Breast epithelium (tissue), 4 donors: ENCODE measurements at places on chromosomes 5 and 9.

DNA sequence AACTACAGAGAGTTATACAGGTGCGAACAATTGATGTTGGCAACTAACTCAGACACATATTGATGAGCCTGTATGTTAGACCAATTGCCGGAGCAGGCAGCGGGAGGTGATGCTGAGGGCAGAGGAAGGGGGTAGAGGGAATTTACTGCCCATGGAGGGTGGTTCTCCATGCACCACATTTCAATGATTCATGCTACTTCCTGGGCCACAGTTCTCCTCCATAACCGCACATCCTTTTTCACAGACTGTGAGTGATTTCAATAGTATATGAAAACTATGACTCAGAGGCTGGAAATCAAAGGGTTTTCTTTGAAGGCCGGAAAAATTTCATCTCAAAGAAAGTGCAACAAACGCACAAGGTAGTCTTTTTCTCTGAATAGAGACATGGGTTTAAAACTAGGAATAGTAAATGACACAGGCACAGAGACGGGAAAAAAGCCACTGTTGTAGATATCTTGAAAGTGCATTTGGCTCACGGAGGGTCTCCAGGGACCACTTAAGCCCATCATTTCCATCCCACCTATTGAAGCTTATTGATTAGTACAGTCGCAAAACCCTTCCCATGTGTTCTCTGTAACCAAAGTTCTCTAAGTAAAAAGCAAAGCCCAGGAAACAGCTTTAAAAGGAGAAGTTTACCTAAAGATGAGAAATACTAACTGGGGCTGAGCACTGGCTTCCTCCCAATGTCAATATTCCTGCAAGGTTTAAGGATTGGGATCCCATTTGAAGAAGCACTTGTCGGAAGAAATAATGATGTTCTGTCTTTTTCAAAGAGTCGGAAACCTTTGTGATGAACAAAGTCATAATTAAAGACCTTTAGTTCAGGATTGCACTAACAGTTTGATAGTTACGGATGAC is 28.0 kb upstream of the ADAM19 start:
- no peak for DNase-seq

DNA sequence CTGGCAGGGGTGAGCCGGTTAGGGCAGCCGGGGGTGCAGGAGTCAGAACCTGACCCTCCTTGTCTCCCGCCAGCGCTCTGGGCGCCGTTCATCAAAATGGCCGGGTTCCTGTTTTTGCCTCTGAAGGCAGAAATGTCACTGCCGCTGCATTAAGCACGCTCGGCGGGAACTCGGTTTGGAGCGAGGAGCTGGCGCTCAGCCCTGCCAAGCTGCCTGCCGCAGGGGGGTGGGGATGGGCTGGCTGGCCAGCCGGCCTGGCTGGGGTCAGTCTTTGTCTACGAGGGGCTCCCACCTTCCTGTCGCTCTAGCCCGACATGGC is 63.7 kb downstream of the CXXC5 start:
- no peak for DNase-seq

- no peak for DNase-seq
Measured at GRCh38 chr9:107249665-107250285, 33.3 kb upstream of the RAD23B start.

DNA sequence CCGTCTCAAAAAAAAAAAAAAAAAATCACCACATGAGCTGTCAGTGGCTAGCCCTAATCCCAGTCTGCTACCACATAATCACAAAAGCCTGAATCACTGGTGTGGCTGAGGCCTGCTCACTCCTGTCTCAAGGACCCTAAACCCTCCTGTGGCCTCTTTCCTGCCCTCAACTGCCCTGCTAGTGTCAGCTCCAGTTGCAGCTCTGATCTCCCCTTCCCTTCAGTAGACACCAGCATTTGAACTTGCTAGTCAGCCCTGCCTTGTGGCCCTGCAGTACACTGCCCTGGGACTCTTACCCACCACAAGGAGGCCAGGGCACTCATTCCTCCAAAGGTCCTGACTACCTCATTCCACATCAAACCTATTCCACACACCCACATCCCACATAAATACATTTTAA is 9.5 kb upstream of the P4HA2 start:
- no peak for DNase-seq

DNA sequence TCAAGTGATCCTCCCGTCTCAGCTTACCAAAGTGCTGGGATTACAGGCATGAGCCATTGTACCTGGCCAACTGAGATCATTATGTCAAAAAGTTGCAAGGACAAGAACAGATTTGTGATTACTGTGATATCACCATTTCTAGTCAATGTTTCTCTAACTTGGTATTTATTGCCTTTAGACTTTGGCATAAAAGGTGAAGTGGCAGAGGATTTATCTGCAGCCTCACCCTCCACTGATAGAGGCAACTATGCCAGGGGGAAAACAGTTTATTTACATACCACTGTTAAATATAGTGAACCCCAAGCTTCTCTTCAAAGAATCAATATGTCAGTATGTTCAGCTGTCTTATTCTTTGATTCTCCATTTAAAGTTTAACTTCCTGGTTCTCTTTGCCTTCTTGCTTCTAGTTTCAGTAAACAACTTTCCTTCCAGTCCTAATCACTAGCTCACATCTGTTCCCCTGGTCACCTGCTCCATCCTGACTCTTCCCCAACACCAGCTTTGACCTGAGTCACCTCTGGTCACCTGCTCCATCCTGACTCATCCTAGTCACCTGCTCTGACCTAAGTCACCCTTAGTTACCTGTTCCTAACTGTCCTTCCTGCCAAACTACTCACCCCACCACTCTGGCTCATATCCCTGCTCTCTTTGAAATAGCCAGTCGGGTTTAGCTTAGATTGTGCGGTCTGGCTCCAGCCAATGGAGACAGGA is 29.9 kb downstream of the SEMA6A start:
- DNase-seq, result no peak

GRCh38 chr5:144276034-144276822 is 105.6 kb downstream of the KCTD16 start:
- no peak for DNase-seq

GRCh38 chr9:23555851-23556250 is 270.2 kb downstream of the ELAVL2 start:
- no peak for DNase-seq

DNA sequence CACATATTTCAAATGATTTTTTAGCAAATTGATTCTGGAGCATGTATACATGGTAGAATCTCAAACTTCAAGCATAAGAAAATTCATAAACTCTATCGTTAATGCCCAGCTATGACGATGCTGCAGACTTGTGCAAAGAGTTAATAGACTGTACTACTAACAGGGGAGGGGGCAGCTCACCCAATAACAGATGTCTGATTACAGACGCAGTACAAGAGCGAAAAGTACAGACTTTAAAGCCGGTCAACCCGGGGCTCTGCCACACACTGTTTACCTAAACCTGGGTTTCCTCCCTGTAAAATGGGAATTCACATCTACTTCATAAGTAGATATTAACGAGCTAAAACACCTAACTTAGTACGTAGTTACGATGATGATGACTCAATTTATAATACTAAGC is 651 bp downstream of the TRIM23 start:
- DNase-seq, result no peak

GRCh38 chr5:73280821-73281746 is 108.1 kb downstream of the TMEM174 start:
- no peak for DNase-seq

GRCh38 chr9:84974855-84975254 is 305.3 kb downstream of the NTRK2 start:
- no peak for DNase-seq

- no peak for DNase-seq
Measured at GRCh38 chr5:127316011-127316410, 25.4 kb downstream of the MEGF10 start.

- DNase-seq, result no peak
Measured at GRCh38 chr5:173493846-173494245, 122.6 kb downstream of the BOD1 start.

DNA sequence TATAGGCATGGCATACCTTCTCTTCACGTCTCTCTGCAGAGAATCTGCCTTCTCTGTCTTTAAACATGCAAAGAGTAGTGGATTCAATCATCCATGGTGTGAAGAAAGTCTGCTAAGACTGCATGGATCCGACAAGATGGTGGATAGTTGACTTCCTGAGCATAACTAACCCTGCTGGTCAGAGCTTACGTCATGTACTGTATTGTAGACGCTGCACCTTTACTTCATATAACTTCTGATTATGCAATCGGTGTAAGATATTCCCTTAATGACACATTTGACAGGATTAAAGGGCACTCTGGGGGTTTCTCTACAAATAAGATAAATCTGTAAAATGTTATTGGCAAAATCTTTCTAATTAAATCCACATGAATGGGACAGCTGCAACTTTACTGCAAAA is 240.3 kb upstream of the NREP start:
- DNase-seq, result no peak

DNA sequence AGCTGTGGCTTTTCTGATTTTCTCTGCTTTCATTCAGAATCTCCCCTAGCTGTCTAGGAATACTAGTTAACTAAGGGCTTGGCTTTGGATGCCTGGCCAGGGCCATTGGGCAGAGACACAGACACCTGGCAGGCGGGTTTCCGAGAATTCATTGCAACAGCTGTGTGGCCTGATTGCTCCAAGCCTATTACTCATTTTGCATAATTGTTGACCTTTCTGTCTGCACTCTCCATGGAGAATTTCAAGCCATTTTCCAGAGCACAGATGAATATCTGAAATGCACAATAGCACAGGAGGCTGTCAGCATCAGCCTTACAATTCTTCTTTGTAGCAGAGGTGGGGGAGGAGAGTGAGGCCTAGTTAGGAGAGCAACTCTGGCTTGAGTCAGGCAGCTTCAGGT is 310.5 kb downstream of the DMAC1 start:
- no peak for DNase-seq

GRCh38 chr5:154286557-154286956 is 96.0 kb downstream of the GALNT10 start:
- DNase-seq, result no peak

GRCh38 chr9:1726993-1727759 is 288.0 kb upstream of the SMARCA2 start:
- DNase-seq, result no peak

DNA sequence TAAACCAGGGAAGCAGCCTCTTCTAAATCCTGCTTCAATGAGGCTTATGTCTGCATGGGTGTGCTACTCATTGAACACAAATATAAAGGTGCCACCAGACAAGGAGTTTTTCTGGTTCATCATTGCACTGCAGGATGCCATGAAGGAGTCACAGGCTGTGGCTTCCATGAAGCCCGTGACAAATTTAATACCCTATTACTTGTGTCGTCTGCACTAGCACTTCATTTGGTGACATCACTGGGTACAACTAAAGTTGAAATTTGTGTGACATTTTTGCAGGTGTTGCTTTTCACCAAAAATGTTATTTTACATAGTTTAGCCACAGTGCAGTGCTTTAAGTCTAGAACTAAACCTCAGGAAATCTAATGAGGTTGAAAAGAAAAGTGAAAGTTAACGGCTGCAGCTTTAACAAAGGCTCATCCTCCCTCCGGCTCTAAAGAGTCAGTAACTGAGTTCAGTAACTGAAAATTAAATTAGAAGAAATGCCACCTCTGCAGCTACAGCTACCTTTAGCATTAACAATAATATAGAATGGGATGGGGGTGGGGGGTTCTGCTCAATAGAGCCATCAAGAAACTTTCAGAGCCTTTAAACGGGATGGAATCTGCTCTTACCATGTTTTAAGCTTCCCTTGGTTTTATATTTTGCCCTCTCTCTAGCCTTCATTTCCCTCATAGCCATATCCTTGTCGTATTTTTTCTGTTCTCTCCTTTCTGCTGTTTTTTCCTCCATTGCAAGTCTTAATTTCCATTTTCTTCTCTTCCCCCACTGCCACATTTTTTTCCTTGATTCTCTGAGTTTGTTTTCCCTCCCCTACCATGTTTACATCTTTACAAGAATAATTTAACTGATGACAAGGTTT is 233.8 kb upstream of the TMEM161B start:
- DNase-seq, result no peak

DNA sequence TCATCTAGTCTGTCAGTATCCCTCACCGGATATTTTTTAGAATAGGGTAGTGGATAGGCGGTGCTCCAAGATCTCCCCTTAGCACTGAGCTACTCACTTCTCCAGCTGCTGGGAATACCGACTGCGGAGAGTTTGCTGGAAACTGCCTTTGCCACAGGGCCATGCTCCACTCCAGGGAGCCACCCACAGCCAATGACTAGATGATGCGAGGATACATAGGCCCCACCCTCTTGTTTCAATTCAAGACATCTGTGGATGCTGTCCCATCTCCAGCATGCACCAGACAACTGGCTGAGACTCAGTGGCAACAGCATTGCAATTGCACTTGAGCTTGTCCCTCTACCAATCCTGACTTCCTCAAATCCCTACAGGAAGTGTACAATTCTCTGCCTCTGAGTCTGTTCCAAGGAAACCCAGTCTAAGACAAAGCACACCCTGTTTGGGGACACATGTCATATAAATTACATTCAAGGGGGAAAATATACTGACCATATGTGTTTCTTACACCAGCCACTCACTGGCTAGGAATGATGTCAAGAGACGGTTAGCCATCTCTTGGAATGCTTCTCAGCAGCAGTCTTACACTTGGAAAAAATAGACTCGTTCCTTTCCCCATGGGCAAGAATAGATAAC is 312.6 kb upstream of the KIF2A start:
- no peak for DNase-seq

DNA sequence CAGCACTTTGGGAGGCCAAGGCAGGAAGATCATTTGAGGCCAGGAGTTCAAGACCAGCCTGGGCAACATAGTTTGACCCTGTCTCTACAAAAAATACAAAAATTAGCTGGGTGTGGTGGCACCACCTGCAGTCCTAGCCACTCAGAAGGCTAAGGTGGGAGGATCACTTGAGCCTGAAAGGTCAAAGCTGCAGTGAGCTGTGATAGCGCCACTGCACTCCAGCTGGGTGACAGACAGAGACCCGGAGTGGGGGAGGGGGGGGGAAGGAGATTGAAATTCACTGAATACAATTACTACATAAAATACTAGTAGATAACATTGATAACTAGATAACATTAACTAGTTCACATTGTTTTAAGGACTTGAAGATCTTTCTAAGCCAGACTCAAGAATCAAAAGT is 345.6 kb downstream of the BNC2 start:
- no peak for DNase-seq

DNA sequence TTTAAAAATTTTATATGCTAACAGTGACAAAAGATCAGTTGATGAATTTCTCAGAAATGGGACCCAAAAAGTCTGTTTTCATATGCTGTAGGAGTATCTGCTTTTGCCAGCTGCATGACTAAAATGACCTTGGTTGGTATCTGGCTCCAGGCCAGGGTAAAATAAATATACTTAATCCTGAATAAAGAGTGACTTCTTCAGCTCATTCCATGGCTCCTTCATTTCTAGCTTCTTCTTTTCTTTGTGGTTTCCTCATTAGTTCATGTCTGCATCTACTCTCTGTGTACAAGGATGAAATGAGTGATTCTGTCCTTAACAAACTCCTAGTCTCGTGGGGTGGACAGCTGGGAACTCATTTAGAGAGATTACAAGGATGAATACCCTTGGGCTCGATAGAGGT is 36.0 kb downstream of the RCL1 start:
- no peak for DNase-seq
